Astrocyte of the spinal cord (primary cell): ENCODE measurements at places on chromosomes 5 and 9.

- DNase-seq, result no peak
Measured at GRCh38 chr9:118000581-118000980, 296.4 kb downstream of the TLR4 start.

- no peak for DNase-seq
Measured at GRCh38 chr9:40927851-40928802, 200.4 kb downstream of the FOXD4L6 start.

DNA sequence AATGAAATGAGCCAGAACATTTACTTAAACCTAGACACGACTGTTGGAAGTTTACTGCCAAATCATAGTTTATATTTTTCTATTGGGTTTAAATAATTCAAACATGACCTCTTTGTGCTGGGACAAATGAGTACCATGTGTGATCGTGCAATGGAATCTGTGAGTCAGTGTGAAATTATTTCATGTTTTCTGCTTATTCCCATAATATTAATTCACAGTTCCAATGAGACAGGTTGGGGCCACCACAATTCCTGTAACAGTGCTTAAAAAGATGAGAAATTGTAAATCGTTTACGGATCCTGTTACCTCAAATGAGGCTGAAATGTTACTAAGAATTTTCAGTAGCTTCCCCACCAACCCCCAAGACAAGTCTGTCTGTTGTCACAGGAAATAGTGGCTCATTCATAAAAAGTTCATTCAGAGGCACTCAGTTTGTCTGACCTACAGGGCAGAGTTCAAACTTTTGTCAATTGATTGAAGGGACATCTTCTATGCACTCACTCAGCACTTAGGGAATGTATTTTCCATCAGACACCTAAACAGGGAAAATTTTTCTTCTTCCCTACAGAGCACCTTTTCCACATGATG lies 563.9 kb upstream of the ADAMTS16 start:
- peak; percentile 32 for DNase-seq

GRCh38 chr5:173853370-173854131 lies 34.6 kb upstream of the CPEB4 start:
- no peak for DNase-seq

DNA sequence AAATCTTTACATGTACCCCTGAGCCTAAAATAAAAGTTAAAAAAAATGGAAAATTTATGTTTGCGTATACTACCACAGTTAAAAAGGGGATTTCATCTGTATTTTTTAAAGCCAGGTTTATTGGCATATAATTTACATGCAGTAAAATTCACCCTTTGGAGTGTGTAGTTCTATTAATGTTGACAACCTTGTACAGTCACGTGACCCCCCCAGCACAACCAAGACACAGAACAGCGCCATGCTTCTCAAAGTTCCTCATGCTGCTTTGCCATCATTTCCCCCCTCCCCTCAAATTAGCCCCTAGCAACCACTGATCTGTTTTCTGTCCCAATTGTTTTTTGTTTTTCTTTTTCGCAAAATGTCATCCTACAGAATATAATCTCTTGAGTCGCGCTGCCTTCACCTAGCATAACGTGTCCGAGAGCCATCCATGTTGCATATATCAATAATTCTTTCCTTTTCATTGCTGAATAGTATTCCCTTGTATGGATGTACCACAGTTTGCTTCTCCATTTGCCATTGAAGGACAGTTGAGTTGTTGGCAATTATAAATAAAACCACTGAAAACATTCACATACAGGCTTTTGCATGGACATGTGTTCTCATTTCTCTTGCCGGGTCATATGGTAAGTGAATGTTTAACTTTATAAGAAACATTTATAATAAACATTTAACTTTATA lies 105.3 kb downstream of the LHX2 start:
- DNase-seq, result no peak

- no peak for DNase-seq
Measured at GRCh38 chr9:15333376-15333881, 26.4 kb upstream of the TTC39B start.

DNA sequence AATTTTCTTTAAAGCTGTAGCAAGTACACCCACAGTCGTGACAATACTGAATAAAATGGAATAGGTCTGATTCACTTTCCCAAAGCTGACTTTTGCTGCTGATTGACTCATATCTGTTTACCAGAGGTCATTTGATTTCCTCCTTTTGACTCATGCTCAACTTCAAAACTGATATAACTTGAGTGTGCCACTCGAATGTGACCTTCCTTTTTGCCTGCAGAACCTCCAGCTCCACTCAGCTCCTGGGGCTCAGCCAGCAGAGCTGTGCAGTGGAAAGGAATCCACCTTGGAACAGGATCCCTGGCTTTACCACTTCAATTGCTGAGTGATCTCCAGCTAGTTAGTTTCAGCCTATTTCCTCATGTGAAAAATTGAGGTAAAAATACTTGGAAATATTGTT lies 84.1 kb downstream of the FEM1C start:
- peak; percentile 72 for DNase-seq

GRCh38 chr9:124342776-124343485 lies 72.3 kb downstream of the PSMB7 start:
- peak; percentile 94 for DNase-seq

DNA sequence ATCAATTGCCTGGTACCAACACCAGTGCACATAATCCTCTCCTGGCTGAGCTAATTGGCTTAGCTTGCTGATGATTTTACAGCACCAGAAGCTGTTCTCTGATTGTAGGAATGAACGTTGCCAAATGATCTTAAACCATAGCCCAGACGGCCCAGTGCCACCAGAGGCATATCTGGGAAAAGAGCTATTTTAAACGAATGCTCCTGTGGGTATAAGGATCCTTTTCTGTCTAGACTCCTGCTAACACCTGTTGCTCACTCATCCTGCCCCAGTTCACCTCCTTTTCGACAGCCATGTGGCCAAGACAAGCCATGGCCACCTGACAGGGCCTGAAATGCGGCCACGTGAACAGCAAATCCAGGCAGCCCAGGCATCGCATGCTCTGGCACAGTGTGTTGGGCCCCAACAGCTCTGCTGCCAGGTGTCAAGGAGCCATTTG lies 289.9 kb upstream of the SLC30A5 start:
- no peak for DNase-seq

DNA sequence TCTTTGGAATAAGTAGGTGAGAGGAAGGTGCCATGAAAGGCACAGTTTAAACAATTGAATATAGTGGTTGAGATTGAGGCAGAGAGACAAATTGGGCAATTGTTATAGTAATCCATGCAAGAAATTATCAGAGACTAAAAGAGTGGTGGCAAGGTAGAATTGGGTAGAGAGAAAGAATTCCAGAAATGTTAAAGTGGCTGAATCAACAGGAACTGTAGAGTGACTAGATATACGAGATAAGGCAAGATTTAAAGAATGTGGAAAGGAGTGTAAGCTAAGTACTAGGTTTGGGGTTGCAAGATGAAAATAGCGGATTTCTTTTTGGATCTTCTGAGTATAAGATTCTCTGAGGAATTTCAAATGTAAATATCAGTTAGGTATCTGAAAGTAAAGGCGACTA lies 285.2 kb downstream of the DMRTA1 start:
- DNase-seq, result no peak

- no peak for DNase-seq
Measured at GRCh38 chr5:867300-867870, 16.6 kb upstream of the ZDHHC11 start.

- DNase-seq, result no peak
Measured at GRCh38 chr9:104896131-104896530, 31.8 kb downstream of the ABCA1 start.

DNA sequence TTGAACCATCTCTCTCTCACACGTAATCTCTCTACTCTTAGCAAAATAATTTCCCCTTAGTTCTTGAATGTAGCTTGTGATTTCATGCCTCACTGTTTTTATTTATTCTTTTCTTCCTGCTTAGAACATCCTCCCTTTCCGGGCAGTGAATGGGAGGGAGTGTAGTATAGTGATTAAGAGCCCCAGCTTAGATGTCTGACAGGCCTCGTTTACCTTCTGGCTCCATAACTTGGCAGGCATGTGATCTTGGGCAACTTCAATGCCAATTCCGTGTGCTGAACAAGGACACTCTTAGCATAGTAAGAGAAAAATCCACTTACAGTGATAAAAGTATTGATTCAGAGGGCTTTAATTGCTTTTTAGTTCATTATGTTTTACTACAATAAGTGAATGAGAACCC lies 96.3 kb upstream of the TNPO1 start:
- no peak for DNase-seq

- DNase-seq, result no peak
Measured at GRCh38 chr9:72960446-72960845, 7.6 kb upstream of the ALDH1A1 start.

DNA sequence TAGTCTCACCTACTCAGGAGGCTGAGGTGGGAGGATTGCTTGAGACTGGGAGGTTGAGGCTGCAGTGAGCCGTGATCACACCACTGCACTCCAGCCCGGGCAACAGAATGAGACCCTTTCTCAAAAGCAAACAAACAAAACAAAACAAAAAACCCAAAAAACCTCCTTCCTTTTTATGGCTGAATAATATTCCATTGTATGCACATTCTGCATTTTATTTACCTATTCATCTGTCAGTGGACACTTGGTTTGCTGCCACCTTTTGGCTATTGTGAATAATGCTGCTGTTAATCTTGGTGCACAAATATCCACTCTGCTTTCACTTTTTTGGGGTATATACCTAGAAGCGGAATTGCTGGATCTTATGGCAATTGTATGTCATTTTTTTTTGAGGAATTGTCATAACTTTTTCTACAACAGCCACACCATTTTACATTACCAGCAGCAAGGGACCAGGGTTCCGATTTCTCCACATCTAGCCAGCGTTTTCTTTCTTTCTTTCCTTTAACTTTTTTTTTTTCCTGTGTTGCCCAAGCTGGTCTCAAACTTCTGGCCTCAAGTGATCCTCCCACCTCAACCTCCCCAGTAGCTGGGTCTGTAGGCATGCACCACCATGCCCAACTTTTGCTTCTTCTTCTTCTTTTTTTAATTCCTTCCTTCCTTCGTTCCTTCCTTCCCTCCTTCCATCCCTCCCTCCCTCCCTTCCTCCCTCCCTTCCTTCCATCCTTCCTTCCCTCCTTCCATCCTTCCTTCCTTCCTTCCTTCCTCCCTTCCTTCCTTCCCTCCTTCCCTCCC lies 30.6 kb downstream of the NKX2-5 start:
- DNase-seq, result peak; percentile 15

DNA sequence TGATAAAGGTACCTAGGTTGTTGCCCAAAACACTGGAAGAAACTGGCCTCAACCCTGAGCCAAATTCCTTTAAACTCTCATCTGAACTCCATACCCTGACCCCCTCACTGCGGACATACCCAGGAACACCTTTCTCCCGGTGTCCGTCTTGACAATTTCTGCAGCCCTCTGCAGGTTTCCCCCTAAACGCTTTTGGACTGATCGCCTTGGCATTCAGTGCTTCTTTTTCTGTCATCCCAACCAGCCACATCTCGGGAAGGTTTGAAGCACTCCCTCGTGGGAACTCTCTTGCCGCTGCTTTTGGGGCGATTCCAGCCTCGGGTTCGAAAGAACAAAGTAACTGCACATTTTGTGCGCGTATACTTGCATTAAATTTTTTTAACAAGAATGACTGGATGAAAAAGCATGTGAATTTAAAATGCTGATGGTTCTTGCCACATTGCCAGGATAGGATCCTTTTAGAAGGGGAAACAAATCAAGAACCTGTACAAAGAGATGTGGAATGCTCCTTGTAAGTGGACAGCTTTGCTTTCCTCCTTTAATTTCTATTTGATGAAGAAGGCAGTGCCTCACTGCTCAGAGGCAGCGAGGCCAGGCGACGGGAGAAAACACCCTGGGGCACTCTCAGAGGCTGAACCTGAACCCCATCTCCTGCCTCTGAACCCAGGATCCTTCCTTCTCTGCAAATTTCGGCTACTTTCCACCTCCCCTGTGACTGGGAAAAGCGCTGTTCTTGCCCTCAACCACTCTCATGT lies 615 bp downstream of the PSMD5 start:
- peak; percentile 22 for DNase-seq

GRCh38 chr9:110546411-110546871 lies 33.1 kb downstream of the SVEP1 start:
- no peak for DNase-seq

GRCh38 chr9:135290086-135290485 lies 189.5 kb upstream of the PPP1R26 start:
- no peak for DNase-seq

GRCh38 chr5:15366676-15367391 lies 133.1 kb upstream of the FBXL7 start:
- DNase-seq, result peak; percentile 38

GRCh38 chr9:133341369-133342068 lies 5.5 kb upstream of the SURF6 start:
- no peak for DNase-seq

GRCh38 chr5:142847898-142848790 lies 78.0 kb downstream of the ARHGAP26 start:
- peak; percentile 21 for DNase-seq
